ENCODE measurements at places on chromosomes 16 and 17.

GRCh38 chr16:49458656-49459445, 85.2 kb downstream of the C16orf78 start:
- DNase-seq: no peak

DNA sequence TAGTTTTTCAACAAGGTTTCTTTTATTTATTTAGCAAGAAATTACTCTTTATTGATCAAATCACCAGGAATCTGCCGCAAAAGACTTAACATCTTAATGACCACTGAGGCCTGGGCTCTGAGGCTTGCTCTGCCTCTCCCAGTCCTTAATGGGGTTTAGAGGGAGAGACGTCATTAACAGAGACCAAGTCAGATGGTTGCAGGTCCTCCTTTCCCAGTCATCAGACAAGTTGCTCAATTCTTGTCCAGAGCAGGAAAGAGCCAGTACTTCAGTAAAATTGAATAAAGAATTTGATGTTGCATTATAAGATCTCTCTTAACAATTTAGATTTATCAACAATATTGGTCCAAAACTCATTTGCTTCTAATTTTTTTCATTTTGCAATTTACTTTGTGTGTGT, 2.0 kb downstream of the SEPHS2 start:
- no peak for DNase-seq

DNA sequence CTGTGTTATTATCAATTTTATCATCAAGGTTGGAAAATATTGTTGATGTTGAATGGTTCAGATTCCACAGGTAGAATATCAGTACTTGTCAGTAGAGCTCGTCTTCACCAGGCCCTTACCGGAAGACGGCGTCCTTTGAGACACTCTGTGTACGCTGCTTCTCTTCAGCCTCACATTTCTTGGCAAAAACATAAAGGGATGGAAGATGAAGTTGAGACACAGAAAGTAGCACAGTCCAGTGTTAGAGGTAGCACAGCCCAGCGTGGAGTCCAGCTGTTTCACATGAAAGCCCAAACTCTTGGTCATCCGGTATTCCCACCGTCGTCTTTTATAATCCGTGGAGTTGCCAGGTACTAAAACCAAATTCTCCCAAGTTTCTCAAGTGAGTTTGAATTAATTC, 30.4 kb downstream of the ATP2C2 start:
- no peak for DNase-seq

- peak; percentile 44 for DNase-seq
Measured at GRCh38 chr17:57782062-57782490, 37.0 kb upstream of the CCDC182 start.

- DNase-seq: no peak
Measured at GRCh38 chr16:61814726-61815347, 221.4 kb downstream of the CDH8 start.

DNA sequence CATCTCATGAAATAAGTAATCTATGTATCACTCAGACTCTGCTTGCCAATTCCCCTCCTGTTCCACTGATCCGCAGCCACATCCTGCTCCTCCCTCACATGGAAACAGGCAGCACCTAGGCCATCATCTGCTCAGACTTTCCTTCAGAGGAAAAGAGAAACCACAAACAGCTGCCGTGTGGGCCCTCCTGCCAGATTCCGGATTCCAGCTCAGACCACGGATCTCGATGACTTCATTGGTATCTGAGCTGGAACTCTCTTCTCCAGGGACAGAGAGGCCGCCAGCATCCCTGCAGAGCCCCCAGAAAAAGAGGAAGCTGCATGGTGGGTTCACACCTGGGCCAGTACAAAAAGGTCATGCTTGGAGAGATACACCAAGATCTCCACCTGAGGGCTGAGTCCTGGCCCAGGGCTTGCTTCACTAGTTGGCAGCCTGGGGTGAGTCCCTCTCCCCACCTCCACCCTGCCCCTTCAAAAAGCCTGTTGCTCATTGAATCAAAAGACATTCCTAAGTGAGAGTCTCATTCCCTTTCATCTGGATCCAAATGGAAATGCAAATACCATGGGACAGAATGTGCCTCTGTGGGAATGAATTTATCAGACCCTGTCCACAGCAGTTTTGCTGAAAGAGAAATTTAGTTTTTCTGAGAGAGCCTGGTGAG, 47.2 kb downstream of the HOXB1 start:
- no peak for DNase-seq
